ENCODE measurements at places on chromosomes 6 and 20. TPM values are rescaled to one million over a fixed set of nuclear protein-coding genes. Genes with fewer than 3 reads are reported as not detected.

DNA sequence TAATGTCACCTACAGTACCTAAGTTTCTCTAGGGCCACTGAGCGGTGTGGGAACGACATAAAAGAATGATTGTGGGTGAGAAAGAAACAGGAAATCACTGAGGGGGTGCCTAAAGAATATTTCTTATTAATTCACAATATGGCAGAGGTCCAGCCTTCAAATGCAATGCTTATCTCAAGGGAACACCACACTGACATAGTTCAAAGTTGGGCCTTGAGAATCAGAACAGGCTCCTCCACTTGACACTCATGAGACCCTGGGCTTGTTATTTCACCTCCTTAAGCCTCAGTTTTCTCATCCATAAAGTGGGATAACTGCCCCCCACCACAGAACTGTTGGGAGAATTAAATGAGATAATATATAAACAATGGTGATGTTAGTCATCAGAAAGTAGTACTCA is 40.4 kb upstream of the ARHGAP18 start:
- DNase-seq = no peak

CALHM6 gene
- 3.2 TPM for total RNA-seq

CRISP2 gene
- not detected for total RNA-seq

PXMP4 gene
- total RNA-seq = 6.7 TPM

- DNase-seq = peak; percentile 63
Measured at GRCh38 chr6:115613488-115613887, 447.2 kb downstream of the FRK start.

DNA sequence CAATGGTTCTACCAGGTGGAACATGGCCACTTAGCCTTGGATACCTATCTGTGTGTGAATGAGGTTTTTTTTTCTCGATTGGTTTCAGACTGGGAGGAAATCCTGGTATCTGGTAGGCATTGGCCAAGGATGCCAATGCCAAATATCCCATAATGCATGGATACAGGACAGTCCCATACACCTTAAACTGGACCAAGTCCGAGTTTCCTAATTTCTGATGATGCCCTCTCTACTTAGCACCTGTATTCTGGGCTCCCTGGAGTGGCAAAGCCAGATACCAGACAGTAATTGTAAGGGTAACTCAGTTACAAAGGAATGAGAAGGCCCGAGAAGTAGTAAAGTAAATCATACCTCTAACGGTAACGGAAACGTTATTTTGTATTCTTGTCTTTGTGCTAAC is 17.9 kb downstream of the SNX5 start:
- no peak for DNase-seq

- peak; percentile 93 for DNase-seq
Measured at GRCh38 chr6:69917834-69918233, 51.5 kb downstream of the COL19A1 start.

TUBB1 gene
- not detected for total RNA-seq

Data from foreskin keratinocyte (primary cell).